Naive B cell (primary cell): ENCODE measurements at places on chromosomes 6 and 20.

DNA sequence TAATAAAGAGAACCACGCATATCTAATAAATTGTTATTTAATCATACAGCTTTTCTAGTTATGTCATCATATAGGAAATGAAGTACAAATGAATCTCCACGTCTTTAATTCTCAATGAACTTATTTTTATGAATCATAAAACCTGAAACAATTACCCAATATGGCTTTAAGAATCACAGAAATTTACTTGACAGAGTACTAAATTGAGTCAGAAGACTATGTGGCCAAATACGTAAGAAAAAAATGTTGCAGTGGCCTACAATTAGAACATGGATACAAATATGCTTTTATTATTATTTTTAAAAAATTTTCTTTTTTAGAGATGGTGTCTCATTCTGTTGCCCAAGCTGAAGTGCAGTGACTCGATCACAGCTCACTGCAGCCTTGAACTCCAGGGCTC is 584.7 kb upstream of the SLC35B3 start:
- H3K27ac ChIP-seq, result no peak overlapping the region
- DNase-seq, result no peak
- no peak overlapping the region for H3K4me3 ChIP-seq

DNA sequence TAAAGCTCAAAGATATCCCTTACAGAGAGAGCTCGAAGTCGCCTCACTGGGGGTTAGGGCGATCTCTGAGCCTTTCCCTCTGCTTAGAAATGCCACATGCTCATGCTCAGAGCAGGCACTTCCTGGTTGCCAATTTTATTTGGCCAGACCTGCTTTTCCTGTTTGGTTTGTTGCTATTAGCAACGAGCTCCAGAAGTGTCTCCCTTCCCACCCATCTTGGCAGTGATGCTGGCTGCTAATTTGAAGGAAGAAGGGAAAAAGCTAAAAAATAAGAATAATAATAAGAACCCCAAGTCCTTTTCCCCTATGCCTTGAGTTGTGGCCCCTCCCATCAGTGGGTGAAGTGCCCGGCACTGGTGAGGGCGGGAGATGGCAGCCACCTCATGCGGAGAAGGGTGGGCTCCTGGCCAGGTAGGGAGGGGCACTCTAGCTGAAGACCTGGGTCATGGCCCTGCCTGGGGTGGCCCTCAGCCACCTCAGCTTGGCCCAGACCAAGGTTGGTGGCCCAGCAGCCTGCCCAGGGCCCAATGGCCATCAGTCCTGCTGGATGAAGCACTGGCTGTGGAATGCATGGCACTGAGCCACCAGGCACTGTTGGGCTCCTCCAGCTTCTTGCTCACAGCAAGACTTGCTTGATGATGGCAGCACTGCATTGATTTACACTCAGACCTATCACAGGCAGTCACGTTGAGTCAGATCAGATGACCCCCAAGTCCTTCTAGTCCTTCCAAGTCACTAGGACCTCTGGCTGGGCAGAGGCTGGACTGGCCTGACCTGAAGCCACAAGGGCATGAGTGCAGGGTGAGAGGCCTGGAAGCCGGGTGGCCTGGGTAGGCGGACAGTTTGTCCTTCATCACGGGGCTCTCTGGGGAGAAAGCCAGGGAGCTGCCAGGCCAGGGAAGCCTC is 79.0 kb downstream of the SYNJ2 start:
- no peak overlapping the region for H3K27ac ChIP-seq
- H3K4me3 ChIP-seq, result no peak overlapping the region
- H3K4me1 ChIP-seq, result no peaks in the 10 kb centered on the region
- no peak for DNase-seq
- no peaks in the 10 kb centered on the region for H3K27me3 ChIP-seq

DNA sequence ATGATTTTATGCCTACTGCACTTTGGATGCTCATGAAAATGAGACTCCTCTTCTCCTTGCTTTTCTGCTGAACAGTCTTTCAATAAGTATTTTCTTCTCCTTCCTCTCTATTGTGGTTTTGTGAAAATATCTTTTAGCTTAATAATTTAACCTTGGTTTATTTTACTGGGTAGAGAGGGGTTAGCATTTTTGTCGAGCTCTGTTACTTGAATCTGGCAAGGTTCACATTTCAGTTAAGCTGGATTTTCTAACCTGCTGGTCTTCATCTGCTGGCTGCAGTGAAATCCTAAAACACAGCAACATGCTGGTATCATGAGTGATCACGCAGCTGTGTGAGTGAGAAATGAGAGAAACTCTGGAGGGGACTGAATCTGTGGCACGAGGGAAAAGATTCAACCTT is 222.7 kb upstream of the NOX3 start:
- H3K27me3 ChIP-seq, result no peaks in the 10 kb centered on the region
- H3K36me3 ChIP-seq, result no peaks in the 10 kb centered on the region
- no peak for DNase-seq
- no peaks in the 10 kb centered on the region for H3K4me1 ChIP-seq

GRCh38 chr20:56257604-56258003 is 9.1 kb downstream of the MC3R start:
- no peaks in the 10 kb centered on the region for H3K4me1 ChIP-seq
- peaks cover 10% of the 10 kb centered on the region for H3K27me3 ChIP-seq
- no peak overlapping the region for H3K4me3 ChIP-seq
- H3K36me3 ChIP-seq, result no peaks in the 10 kb centered on the region
- no peak overlapping the region for H3K27ac ChIP-seq

DNA sequence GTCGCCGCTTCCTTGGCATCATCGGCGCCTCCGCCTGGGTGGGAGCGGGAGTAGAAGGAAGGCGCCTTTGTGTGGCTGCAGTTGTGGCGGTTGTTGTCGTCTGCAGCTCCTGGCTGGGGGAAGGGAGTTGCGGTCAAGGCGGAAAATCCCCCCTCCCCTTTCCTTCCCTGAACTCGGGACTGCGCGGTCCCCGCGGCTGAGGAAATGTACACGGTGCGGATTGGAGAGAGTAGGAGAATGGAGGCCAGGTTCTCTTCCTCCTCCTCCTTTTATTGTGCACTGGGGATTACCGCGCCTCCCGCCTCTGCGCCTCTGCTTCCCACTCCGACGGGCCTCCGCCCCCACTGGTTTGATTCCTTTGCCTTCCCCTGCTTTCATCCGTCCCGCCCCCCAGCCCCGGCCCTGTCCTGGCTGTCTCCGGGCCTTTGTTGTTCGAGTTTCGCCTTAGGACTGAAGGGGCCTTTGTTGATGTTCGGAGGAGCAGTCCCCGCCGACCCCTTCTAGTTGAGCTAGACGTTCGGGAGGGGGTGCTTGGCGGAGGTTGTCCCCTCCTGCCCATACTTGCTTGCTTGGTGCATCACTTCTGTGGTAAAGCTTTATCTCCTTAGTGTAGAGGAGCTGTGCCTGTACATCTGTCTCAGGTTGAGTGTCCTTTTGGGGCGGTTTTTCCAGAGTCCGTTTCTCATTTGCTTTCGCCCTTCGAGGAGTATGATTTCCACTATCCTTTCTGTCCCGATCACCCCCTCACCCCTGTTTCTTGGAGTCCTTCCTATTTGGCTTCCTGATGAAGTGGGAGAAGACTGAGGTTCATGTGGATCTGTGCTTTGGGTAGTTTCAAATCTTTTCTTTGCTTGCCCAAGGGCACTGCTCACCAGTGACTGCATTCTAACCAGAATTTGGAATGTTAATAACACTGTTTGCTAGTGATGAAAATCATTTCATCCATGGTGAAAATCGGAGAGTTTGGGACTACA is 764 bp downstream of the ZNF292 start:
- no peaks in the 10 kb centered on the region for H3K36me3 ChIP-seq
- DNase-seq, result no peak
- H3K27me3 ChIP-seq, result no peaks in the 10 kb centered on the region
- H3K4me3 ChIP-seq, result peak overlapping the region; percentile 88
- H3K4me1 ChIP-seq, result peaks cover 48% of the 10 kb centered on the region

- H3K27me3 ChIP-seq, result no peaks in the 10 kb centered on the region
- peaks cover 8% of the 10 kb centered on the region for H3K36me3 ChIP-seq
- H3K27ac ChIP-seq, result peak overlapping the region; percentile 57
- H3K4me1 ChIP-seq, result peaks cover 94% of the 10 kb centered on the region
Observed at GRCh38 chr20:51493346-51493791, 49.1 kb downstream of the NFATC2 start.
